ENCODE measurements at places on chromosomes 12 and 14.

GRCh38 chr12:117120787-117121186 is 21.6 kb upstream of the TESC start:
- DNase-seq = no peak

DNA sequence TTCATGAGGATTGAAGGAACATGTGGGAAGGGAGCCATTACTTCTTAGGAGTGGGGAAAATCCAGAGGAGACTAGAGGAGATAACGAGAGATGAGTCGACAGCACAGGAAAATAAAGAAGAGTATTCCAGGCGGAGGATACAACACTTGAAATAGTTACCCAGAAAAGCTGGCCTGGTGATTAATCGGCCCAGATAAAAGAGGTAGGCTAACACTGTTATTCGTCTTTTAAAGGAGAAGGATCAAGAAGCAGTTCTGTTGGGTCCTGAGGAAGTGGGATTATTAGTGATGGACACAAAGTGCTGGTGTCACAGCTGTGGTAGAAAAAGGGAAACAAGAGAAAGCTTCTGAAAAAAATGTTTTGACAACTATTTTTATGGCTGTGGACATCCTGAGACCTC is 425.3 kb downstream of the ZFP36L1 start:
- no peak for DNase-seq

- DNase-seq = no peak
Measured at GRCh38 chr12:16347391-16348298, at the start of gene MGST1. TSS of gene MGST1 (plus strand) at chr12:16347645. CDS start at chr12:16354253, 6,608 bp downstream.

DNA sequence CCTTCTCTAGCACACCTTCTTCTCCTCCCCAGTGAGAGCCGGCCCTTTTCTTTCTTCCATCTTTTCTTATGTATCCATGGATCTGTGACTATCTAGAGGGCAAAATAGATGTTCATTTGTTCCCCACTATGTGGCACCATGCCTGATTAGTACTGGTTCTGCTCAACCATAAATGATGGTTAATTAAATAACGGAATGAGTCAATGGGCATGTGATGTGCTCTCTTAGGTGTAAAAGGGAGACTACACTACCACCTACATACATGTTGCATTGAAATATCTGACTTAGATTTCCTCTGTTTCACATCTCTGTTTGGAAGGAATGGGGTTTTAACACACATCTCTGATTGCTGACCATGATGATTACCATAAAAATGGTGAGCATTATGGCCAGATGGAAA is 116.5 kb downstream of the BTG1 start:
- DNase-seq = no peak

DNA sequence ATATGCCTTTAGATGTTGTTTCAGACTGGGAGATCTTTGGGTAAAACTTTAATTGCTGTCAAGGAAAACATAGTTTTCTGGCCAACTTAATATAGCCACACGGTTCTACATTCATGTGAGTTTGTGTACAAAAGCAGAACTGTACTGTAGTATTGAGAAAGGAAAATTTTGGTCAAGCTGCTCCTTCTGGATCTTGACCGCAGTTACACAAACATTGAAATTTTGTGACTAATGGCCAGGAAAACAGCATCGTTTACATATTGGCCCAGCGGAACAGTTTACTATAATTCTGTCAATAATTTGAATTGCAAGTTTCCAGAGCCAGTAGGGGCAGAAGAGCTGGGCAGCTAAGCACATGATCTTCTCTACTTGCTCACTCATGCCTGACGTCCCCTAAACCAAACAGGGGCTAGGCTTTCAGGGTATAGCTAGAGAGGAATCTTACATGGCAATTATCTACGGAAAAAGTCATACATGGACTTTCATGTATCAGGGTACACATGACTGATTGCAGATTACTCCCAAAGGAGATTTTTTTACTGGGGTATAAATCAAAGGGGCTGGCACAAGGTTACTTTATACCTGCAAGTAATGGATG is 11.4 kb upstream of the ART4 start:
- DNase-seq = no peak

GRCh38 chr14:101290611-101291010 is 270.7 kb upstream of the DIO3 start:
- no peak for DNase-seq

GRCh38 chr14:58861586-58861985 is 223.8 kb downstream of the DACT1 start:
- no peak for DNase-seq

- no peak for DNase-seq
Measured at GRCh38 chr14:55097881-55098560, 31.0 kb upstream of the LGALS3 start.

GRCh38 chr14:53958628-53959027 is 2.0 kb upstream of the BMP4 start:
- DNase-seq = no peak

DNA sequence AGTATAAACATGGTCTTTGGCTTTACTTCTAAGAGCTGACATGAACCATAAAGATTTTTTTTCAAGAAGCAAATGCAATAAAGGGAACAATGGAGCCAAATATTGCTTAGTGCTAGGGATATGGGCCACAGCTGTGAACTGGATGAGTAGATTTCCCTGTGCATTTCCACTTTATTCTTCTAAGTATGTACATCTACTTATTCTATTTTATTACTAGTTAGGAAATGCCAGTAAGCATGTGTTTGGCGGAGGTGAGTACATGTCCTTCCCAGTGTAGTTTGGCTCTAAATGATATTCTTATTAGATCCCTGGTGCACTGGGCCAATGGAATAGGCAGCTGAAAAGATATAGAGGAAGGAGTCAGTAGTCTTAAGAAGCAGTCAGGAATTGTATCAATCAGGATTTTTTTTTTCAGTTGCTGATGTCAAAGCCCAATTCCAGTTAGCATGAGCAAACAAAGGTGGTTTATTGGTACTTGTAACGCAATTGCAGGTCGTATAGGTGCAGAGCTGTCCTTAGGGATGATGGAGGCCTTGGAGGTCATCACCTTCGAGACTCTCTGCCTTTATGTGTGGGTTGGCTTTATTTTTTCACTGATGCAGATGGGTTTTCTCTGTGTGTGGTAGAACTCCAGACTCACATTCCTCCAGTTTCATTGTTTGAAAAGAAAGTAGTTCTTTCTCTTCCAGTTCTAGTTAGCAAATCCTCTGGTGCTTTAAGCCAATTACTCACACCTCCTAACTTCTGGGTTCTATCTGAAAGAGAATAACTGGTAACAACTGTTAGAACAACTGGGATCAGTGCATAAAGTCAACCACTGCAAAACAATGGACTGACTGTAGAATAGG is 139.0 kb upstream of the LRIG3 start:
- DNase-seq = no peak
